ENCODE measurements at places on chromosomes 5 and 9.

DNA sequence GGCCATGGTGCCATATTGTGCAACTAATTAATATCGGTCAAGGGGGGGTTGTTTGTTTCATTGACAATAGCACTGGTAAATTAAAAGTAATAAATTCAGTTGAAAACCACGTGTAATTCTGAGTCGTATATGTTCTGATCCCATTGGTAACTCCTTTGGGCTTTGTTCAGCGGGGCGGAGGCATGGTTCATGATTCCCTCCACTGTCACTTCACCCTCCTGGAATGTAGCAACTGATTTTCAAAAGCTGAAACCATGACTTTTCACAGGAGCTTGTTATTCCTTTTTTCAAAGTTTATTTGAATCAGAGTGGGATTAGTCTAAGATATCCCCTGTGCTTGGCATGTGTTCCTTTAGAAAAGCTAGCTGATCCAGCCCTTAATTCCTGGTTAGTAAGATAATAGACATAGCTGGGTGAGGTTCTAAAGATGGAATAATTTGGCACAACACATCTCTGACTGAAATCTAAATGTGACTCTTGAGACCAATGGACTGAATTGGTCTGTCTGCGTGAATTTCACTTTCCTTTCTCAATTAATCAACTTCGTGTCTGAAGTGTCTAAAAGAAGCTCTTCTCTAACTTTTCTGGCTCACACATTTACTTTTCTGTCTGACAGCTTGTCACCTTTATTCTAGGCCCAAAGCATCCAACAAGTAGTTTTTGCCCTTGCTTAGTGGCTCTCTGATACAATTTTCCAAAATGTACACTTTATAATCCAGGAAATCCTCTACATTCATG, 185.7 kb upstream of the VCAN start:
- DNase-seq, result no peak

DNA sequence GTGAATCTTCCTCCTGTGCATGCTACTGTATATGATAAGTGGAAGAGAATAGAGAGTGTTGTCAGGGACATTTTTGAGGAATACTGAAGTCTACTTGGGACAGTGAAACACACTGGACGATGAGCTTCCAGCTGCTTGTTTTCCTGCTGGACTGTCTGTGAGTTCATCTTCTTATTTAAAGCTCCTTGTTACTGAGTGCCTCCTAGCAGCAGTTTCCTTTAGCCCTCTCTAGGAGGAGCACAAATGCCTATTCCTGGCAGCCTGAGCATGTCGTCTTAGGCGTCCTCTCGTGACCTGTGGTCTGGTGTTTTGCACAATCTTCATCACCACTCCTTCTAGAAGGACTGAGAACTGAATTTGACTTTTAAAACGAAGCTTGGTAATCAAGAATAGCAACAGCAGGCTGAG, 43.8 kb downstream of the ANKRD33B start:
- no peak for DNase-seq

DNA sequence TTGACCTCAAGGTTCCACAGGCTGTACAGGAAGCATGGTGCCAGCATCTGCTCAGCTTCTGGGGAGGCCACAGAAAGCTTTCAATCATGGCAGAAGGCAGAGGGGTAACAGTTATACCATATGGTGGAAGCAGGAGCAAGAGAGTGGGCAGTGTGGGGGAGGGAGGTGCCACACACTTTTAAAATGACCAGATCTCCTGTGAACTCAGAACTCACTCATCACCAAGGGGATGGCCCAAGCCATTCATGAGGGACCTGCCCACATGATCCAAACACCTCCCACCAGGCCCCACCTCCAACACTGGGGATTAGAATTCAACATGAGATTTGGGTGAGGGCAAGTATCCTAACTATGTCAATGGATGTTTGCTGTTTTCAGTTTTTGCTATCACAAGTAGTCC, 16.2 kb downstream of the CYFIP2 start:
- DNase-seq, result no peak

DNA sequence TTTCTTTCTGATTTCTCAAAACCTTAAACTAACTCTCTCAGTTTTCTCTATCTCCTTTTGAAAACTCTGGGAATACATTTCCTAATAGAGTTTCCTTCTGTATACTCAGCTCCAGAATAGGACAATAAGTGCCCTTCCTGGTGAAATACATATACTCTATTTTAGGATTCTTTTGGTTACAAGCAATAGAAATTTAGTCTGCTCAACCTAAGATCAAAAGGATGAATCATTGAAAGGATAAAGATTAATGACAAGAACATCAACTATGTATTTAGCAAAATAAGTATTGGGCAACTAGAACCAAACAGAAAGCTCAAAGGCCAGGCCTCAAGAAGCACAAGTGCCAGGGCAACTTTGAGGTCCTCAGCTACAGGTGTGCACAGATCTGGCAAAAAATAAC, 127.1 kb downstream of the ADAMTSL1 start:
- no peak for DNase-seq

DNA sequence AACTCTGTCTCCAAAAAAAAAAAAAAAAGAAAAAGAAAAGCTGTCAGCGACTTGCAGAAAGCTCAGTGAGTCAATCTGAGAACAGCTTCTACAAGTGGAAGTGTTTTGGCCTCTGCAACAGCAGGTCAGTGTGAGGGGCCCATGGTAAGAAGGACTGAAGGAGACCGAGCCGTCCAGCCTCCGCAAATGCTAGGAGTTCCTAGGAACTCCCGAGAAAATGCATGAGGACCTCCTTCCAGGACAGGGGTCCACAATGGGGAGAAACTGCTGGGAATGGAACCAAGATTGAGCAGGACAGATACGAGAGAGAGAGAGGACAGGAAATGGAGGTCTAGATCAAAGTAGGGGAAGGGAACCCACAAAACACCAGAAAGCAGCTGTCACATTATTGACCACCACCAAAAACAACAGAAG, 180.5 kb downstream of the CRB2 start:
- DNase-seq, result no peak

DNA sequence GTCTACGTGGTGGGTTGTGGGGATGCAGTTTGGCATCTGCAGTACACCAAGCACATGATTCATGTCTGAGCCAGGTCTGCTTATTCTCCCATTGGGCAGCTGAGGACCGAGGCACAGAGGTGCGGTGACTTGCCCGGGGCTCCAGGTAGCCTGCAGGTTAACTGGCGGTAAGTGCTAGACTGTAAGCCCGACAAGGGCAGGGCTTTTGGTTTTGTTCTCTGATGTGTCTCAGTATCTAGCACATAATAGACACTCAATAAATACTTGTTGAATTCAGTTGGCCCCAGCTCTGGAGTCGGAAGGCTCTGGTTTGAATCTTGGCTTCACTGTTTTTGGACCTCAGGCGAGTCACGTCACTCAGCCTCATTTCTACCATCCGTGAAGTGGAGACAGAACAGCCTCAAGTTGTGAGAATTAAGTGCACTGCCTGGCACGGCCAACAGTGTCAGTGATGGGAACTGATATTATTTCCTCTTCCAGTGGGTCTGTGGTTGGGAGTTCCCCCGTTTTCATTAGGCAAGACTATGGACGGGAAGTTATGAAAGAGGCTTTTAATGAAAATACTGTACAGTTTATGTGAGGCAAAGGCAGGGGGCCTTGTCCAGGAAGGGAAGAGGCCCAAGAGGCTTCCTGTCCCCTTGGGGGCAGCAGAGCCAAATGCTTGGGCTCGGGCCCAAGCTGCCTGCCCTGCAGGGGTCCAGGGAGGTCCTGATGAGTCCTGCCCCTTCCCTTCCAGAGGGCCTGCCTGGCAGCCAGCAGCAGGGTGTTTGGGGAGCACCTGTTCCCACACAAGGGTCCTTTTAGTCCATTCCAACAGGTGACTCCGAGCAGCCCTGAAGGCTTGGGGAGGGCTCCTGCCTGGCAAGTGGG, 3.3 kb downstream of the PRELID1 start:
- no peak for DNase-seq

GRCh38 chr5:156182174-156182967, 144.6 kb upstream of the SGCD start:
- no peak for DNase-seq

DNA sequence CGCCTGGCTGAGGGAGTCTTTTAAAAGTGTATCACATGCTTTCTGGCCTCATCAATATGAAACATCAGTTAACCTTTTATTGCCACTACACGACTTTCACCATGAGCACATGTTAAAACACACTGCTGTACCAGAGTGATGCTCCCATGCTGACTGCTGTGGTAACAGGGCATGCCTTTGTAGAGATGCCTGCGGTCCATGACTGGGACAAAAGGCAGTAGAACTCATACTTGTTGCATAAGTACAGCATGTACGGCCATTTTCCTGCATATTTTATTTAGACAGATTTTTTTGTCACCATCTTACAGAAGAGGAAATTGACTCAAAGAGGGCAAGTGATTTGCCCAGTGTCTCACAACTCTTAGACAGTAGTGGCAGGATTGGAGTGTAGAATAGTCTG, 105.7 kb upstream of the ADAMTSL1 start:
- DNase-seq, result no peak

DNA sequence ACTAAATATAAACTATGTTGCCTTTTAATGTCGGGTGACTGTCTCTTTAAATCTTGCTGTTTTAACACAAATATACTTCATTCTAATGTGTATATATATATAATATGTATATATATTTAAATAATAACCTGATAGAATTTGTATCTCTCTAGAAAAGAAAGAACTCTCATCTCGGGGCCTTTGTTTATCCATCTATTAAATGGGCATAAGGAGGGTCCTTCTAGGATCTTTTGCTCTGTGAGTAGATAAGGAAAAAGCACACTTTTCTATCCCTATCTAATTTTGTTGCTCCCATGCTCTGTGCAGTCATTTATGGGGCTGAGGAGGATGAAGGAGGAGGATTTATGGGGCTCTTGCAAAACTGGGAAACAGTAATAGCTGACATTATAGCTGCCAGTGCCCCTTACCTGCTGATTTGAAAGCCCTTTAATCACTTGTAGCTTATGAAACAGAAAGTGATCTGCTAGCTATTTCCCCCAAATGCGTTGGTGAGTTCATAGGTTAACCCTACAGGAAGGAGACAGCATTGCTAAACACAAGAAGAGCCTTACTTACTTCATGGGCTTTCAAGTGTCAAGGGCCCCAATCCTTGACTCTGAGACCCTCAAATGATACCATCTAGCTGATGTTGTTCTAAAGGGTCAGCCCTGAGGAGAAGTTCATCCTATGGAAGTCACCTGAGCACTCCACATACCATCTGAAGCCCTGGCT, 5.8 kb upstream of the PPARGC1B start:
- DNase-seq, result no peak

DNA sequence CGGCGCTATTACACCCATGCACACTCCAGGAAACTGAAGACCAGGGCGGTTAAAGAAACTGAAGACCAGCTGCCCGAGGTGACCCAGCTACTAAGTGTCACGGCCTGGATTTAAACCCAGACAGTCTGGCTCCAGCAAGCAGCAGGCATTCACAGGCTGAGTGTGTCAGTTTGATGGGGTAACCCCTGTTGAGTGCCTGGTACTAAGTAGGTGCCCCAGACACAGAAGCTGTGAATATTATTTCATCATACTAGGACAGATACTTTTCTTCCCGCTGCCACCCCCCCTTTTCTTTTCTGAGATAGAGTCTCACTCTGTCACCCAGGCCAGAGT, 7.3 kb downstream of the ENG start:
- no peak for DNase-seq

GRCh38 chr9:5195463-5195862, 10.0 kb upstream of the INSL6 start:
- DNase-seq, result no peak

- no peak for DNase-seq
Measured at GRCh38 chr5:108003178-108003577, 332.4 kb upstream of the EFNA5 start.

- no peak for DNase-seq
Measured at GRCh38 chr5:88883059-88883835, at the start of gene MEF2C. Gene MEF2C (minus strand): TSS chr5:88883184. CDS start chr5:88823788, 59,396 bp downstream.

GRCh38 chr9:128685636-128686489, 3.2 kb upstream of the SET start:
- no peak for DNase-seq

DNA sequence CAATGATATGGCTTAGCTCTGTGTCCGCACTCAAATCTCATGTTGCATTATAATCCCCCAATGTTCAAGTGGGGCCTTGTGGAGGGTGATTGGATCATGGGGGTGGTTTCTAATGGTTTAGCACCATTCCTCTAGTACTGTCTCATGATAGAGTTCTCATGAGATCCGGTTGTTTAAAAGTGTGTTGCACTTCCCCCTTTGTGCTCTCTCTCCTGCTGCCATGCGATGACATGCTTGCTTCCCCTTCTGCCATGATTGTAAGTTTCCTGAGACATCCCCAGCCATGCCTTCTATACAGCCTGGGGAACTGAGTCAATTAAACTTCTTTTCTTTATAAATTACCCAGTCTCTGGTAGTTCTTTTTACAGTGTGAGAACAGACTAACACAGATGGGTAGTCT, 427.1 kb downstream of the CHSY3 start:
- DNase-seq, result no peak

DNA sequence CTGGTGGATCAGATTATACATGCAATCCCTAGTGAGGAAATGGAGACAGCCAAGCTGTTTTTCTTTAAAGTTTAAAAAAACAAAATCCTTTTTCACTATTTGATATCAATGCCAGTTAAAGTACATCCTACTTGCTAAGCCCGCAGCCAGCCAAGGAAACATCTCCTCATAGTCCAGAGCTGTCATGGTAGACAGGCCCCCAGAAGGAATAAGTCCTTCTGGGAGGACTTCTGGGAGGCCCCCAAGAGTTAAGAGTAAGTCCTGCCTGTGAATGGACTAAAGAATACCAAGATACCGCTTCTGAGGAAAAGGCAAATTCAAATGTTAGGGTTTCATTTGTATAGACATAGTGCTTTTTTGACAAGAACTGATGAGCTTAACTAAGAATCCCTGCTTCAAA, 38.3 kb downstream of the MOCS2 start:
- no peak for DNase-seq
